Amniotic stem cell (primary cell): ENCODE measurements at places on chromosomes 16 and 17.
A peak's percentile ranks its signal among the peaks of the same experiment; 100 is the strongest.

DNA sequence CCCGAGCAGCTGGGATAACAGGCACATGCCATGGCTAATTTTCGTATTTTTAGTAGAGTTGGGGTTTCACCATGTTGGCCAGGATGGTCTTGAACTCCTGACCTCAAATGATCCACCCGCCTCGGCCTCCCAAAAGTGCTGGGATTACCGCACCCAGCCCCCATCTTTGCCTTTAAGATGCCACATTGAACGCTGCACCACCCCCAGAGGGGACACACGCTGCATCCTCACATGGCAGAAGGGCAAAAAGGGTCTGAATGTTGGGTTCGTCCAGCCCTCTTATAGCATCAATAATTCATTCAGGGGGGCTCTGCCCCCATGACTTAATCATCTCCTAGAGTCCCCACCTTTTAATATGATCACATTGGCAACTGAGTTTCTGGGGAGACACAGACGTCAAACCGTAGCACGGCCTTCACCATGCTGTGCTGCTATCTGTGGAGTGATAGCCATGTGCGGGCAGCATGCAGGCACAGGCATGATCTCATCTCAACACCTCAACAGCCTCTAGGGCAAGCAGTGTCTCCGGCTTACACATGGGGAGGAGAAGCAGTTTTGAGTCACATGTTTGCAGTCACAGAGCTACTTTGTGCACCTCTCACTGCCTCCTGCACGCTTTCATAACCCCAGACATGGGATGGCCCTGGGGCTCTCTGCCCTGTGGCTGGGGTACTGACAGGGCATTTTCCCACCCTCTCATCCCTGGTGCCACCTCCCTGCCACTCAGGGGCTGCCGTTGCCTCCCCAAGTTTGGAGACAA lies 30.0 kb downstream of the IL21R start:
- no peak for DNase-seq

GRCh38 chr17:82351713-82352488 lies 7.1 kb upstream of the TEX19 start:
- peak; percentile 61 for DNase-seq

GRCh38 chr16:70331588-70332358 lies 14.9 kb upstream of the DDX19A start:
- DNase-seq: no peak

DNA sequence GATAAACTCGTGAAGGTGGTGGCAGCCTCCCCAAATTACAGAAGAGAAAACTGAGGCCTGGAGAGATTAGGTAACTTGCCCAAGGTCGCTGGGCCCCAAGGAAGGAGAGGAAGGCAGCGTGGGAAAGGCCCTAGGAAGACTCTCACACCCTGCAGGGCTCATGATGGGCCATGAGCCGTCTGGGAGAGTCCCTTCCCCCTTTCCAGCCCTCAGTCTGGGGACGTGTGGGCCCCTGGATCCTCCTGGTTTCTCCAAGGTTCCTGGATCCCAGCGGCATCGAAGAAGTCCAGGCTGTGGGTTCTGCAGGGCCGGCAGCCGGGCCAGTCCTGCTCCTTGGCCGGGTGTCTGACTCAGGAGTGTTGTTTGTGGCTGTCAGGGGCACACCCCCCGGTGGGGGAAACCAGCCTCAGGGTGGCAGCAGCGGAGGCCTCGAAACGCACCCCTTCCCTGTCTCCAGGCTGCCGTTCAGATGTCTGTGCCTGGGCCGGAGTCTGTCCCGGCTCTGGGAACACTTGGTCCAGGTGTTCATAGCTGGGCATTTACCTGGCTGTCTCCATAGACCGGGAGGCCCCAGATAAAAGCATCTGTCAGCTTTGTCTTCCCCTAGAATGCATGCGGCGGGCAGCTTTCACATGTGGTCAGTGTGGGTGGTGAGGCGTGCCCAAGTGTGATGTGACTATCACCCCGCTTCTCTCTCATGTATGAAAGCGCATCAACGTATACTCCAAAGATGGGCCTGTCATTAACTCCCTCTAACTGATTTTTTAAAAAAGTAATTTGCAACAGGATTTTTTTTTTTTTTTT lies 3.7 kb upstream of the RAP1GAP2 start:
- no peak for DNase-seq

DNA sequence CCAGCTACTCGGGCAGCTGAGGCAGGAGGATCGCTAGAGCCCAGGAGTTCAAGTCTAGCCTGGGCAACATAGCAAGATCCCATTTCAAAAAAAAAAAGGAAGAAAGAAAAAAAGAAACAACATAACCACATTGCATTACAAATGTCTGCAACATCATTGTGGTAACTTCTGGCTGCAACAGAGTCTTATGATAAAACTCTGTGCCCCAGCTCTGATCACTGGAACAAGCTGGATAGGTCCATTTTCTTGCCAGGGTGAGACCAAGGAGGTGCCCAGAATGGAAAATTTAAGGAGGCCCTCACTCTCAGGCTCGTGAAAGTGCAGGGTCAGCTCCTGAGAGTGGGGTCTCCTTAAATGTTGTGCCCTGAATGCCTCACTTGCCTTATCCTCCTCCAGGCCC lies 37.8 kb upstream of the KDM8 start:
- no peak for DNase-seq

- no peak for DNase-seq
Observed at GRCh38 chr16:66035096-66035495, 331.4 kb upstream of the CDH5 start.

- DNase-seq: no peak
Observed at GRCh38 chr16:68834550-68834949, 8.8 kb upstream of the TANGO6 start.

DNA sequence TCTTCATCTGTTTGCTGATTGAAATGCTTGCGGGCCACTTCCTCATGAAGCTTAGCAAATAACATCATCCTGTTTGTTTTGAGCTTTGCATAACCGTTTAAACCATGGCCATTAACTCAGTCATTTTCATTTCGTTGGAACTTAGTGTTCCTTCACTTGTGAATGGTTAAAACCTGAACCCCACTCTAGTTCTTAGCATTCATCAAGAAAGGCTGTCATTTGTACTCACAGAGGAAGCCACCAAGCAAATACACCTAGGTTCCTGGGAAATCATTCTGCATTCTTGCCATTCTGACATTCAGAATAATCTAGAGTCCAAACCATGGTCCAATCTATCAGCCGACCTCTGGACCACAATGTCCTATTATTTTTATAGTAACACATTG lies 8.4 kb upstream of the TAT start:
- DNase-seq: no peak

GRCh38 chr17:48754500-48755261 lies 26.1 kb upstream of the HOXB13 start:
- DNase-seq: no peak

- no peak for DNase-seq
Observed at GRCh38 chr16:76278980-76279379, 1.8 kb downstream of the CNTNAP4 start.

DNA sequence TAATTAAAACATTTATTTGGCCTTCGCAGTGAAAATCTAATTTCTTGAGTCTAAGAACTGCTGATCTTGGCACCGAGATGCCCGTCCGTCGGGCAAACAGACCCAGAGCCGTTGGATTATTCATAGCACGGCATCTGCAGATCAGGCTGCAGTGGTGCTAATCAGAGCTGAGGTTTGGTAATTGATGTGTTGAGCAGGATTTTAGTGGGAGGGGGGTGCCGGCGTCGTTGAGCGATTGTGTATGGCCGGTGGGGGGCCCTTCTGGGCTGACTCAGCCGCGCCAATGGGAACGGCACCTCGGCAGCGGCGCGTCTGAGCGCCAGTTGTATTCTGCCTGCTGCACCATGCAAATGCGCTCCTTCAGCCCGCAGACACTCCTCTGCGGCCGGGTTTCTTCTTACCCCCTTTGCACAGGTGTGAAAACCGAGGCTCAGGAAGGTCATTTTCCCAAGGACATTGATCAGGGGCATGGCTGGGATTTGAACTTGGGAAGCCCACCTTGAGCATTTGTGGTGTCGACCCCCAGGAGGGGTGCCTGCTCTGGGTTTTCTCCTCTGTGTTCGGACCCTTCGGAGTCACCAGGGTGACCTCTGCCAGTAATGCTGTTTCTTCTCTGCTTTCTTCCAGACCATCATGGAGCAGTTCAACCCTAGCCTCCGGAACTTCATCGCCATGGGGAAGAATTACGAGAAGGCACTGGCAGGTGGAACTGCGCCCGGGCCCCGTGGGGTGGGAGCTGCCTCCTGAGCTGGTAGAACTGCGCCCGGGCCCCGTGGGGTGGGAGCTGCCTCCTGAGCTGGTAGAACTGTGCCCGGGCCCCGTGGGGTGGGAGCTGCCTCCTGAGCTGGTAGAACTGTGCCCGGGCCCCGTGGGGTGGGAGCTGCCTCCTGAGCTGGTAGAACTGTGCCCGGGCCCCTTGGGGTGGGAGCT lies 18.4 kb downstream of the BAIAP2 start:
- no peak for DNase-seq

GRCh38 chr17:73371836-73372235 lies 60.0 kb upstream of the CDC42EP4 start:
- DNase-seq: no peak

DNA sequence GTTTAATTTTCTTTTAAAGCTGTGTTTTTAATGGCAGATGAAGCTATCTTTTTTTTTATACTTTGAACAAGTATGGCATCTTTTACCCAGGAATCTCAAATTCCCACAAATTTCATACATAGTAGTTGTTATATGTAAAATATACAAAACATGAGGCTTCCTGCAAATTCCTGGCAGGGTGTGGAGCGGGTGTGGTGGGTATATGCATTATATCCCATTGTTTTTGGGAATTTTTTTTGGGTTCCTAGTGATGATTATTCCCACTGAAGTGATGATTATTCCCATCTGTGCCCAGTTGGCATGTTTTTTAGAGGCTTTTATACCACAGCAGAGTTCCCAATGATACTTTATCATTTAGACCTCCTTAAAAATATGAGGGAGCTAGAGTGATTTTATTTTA lies 320.4 kb downstream of the ZFHX3 start:
- DNase-seq: no peak

DNA sequence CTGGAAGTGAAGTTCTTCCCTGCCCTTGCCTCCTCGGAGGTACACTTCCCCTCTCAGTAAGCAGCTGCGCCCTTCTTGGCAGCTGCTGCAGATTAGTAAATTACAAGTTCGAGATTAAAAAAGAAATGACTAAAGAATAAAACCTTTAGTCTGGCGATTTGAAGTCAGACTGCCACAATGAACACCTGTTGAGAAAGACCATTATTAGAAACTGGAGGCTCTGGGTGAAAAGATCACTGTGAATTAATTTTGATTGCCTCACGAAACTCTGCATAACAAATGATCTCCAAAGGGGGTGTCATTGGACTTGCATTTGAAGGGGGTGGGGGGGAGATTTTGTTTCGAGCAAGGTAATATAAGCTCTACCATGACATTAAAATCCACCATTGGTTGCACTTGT lies 39.3 kb downstream of the SALL1 start:
- DNase-seq: no peak

DNA sequence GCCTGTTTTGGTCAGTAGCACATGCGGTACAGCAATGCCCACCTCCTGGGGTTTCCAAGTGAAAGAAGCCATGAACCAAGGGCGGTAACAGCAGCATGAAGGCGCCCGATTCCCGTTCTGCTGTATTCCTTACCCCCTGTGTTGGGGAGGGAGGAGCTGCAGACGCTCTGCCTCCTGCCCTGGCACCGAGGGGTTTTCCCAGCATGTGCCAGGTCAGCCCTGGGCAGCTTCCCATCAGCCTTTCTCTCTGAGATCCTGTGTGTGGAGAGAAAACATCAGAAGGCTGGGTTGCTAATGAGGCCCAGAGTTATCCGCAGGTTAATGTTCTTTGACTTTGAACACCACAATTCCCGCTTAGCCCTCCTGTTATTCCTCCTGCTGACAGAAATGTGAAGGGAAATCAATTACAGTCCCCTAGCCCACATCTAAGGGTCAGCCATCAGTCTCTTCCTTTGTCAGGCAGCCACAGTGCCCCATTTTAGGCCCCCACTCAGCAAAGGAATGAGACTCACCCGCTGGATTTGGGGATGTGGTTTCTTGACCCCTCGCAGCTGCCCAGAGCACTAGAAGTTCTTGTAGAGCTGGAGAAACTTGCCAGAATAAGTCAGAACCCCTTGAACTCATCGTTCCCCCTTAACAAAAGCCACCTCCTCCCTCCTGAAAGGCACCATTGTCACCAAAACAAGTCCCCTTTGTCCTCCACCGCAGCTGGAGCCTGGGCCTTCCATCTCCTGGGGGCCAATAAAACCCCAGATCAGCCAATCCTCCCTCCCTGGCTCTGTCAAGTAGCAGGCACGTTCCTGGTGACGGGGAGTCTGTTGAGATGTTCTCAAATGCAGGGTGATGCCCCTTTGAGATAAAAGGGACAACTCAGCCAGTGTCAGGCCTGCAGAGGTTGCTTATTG lies 168.5 kb downstream of the KATNIP start:
- no peak for DNase-seq

DNA sequence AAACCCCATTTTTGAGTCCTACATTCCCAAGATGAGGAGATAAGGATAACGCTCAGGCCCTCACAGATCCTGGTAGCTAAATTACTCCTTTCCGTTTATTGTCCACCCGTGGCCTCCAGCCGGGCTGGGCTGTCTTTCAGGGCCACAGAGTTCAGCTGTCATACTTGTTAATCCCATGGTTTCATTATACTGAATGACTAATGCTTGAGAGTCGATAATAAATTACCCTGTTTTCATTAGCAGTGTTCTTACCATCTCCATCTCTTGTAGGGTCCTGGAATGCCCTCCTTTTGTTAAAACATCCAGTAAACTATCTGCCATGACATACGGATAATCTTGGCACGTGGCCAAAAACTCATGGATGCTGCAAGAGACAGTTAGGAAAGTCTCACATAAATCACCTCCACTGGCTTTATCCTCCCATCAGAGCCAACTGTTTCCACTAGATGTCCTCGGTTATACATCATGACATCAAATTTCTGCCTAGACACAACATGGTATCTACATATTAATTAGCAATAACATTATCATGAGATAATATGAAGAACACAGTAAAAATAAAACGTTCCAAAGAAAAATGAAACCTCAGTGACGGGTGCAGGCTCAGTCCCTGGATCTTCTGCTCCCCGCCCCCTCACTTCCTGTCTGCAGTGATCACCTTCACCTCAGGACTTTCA lies 45.3 kb downstream of the BRD7 start:
- no peak for DNase-seq
